Activated T-helper 1 cell treated with anti-CD3 and anti-CD28 coated beads, Interleukin-2, amount 50 U/mL, for 16 hours (primary cell): ENCODE measurements at places on chromosomes 7 and 10.

DNA sequence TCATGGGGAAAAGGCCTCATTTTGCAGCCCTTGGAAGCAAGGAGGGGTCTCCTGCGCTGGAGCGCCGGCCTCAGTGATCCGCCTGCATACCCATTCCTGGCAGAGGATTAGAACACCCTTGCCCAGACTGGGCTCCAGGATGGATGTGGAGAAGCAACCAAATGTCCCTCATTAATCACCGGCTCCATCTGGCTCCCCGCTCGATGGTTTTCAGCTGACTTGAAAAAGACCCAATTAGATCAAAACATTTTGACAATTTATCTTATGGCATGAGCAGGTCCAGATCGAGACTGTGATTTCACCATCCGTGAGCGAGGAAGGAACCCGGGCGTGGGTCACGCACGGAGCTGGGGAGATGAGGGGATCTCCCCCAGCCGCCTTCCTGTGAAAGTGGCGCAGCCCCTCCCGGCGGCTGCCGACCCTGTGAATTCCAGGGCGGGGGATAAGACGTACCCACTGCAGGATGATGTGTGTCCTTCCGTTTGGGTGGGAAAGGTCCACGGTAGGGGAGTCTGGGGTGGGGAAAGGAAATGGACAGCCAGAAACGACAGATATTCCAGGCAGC lies 141.6 kb downstream of the EMX2 start:
- DNase-seq = no peak

DNA sequence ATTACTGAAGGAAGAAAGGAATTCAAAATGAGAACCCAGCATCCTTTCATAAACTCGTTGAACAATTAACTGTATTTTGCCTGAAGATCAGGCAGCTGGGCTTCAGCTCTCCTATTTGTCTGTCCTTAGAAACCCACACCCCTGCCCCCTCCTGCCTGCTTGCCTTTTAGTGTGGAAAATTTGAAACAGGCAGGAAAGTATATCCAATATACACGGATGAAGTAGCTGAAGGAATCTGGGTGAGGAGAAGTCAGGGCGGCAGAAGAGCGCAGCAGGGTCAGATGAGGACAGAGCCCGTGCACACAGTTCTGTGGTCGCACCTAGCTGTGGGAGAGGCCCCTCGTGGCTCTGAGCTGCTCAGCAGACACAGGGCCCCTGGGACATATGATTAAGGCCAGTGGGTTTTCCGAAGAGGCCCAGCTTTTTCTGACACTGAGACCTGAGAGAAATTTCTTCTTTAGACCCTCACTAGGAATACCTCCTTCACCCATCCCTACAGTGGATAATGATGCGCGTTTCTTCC lies 87.9 kb downstream of the ACTR3B start:
- DNase-seq = no peak

- DNase-seq = no peak
These were observed 133.6 kb upstream of the COL1A2 start for GRCh38 chr7:94261067-94261466.

- no peak for DNase-seq
These were observed 1.4 kb downstream of the RBP3 start for GRCh38 chr10:47349516-47349915.

DNA sequence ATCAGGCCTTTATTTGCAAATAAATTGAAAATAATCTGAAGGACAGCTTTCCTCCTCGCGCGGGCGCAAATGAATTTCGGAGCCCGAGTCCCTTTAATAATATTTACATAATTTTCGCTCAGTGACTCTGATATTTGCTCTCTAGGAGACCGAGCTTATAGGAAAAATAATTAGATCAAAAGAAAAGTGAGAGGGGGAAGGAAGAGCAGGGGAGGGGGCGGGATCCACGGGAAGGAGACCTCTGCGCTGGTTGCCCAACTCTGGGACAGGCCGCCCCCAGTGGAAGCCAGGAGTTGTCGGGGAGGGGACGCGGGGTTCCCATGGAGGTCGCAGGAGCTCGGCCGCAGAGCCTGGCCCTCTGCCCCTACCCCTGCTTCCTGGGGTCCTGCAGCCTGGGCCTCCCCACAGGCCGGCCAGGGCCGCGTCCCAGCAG lies 5.8 kb downstream of the UNCX start:
- no peak for DNase-seq

DNA sequence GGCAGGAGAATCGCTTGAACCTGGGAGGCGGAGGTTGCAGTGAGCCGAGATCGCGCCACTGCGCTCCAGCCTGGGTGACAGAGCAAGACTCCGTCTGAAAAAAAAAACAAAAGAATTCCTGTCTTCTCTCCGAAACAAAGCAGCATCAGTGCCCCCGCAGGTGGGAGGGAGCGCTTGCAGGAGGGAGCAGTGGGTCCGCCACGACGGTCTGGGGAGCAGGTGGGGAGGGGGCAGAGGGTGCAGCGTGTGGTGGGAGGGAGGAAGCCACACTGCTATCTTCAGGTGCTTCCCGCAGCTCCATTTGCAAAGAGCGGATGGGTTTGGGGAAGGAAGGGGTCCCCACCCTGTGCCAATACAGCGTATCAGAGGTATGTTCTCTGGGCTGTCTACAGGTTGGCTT lies 31.7 kb downstream of the LIMK1 start:
- DNase-seq = no peak

DNA sequence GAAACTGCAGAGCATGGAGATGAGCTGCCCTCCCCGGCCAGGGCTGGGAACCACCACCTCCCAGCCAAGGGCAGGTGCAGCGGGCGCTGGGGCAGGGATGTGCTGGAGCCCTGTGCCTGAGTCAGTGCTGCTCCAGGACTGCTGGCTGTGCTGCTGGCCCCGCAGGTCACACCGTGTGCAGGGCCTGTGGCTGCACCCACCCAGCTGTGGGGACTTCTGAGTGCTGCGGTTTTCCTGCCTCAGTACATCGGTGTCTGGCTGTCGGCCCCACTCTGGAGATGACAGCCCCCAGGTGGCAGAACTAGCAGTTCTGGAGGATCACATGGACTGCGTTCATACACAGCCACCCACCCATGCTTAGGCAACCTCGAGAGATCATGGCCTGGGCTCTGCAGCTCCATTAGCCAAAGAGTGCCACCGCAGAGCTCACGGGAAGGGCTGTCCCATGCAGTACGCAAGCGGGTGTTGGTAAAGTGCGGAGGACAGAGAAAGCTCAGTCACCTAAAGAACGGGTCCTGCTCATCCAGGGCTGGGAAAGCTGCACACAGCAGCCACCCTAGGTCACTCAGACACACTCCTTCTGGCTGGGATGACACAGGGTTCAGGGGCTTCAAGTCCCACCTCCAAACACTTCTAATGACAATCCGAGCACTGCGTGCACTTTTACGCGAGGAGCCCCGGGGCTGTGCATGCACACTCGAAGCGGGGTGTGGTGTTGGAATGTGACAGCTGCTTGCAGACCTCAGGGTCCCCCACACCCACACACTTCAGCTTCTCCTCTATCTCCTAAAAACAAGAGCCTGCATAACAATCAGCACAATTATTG lies 198.1 kb upstream of the PPP2R2D start:
- DNase-seq = no peak

GRCh38 chr10:15879058-15879457 lies 18.8 kb upstream of the MINDY3 start:
- DNase-seq = no peak

DNA sequence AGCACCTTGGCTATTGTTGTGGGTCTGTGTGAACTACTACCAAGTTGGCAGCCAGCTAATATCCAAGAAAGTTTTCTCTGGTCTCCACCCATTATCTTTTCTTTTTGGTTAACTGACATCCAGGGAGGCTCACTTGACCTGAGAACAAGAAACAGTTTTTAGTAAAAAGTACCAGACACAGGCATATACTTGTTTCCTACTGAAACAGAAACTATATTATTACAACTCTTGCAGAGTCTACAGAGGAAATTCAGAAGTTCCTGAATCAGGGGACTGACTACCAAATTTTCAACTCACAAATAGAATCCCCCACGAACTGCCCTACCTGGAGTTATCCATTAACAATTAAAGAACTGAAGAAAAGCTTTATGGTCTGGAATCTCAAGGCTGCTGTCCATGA lies 168.9 kb downstream of the KCND2 start:
- no peak for DNase-seq

- no peak for DNase-seq
These were observed 611.2 kb downstream of the SDK1 start for GRCh38 chr7:3912291-3912690.

DNA sequence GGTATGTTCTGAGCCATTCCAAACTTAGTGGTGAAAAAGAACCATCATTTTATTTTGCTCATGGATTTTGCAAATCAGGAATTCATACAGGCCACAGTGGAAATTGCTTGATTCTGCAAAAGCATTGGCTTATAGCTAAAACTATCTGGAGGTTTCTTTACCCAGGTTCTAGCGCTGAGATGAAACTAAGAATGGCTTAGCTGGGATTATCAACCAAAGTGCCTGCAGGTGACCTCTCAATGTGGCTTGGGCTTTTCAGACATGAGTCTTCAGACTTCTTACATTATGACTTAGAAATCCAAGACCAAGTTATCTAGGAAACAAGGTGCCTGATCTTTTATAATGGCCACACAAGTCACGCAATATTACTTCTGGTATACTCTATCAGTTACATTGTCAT lies 140.1 kb downstream of the HGF start:
- DNase-seq = no peak
